ENCODE measurements at places on chromosomes 13 and 19.

- DNase-seq, result no peak
Observed at GRCh38 chr13:113777311-113778260, 18.6 kb downstream of the TMEM255B start.

DNA sequence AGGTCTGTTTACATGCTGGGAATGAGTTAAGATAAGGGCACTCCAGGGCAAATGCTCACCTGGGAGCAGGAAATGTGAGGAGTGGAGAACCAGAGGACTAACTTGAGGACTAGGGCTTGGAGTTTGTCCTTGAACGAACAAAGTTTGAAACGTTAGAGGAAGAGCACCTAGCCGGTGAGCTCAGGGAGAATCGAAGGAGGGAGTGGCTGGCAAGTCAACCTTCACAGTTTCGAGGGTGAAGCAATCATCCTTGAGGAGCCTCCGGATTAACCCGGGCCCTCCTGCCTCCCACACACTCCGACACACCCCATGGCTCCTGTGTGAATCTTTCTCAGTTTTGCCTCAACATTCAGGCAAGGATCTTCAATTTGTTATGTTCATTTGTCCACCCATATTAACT, 58.6 kb downstream of the LMO7 start:
- DNase-seq, result no peak

DNA sequence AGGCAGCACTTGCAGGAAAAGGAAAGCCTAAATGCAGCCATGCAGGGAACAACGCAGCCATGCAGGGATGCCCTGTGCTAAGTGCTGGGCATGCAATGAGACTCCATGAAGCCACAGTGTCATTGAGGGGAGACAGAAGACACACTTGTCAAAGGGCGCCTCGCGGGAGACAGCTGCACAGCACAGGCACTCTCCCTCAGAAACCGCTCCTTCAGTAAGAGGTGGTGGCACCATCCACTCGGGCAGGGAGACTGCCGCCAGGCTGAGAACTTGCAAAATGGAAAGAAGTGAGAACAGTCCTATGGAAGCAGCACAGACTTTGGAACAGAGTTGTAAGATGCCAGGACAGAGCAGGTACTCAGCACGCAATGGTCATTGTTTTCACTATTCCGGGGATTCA, 51.1 kb downstream of the GGACT start:
- no peak for DNase-seq

DNA sequence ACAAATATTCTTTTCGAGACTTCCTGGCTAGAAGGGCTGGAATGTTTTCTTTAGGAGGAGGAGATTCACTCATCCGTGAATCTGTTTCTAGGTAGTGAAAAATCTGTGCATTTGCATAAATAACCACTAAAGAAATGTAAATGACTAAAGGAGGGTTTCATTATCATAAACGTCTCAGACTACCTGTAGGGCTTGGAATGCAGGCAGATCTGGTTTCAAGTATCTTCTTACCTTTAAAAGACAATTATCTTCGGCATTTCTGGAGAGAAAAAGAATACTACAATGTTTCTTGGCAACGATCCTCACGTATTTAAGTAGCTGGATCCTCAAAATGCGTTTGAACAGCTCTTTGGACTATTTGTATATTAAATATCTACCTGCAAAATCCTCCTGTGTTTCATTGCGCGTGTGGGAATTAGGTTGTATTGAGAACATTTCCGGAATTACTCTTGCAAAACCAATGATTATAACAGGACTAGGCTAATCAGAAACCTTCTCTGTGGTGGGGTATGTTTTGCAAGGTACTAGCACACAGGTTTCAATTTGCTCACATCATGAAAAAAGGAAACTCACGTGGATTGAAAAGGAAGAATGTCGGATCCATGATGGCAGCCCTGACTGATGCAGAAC, 291.1 kb upstream of the ARGLU1 start:
- no peak for DNase-seq

- no peak for DNase-seq
Observed at GRCh38 chr19:56689198-56689597, 17.6 kb upstream of the ZNF835 start.

DNA sequence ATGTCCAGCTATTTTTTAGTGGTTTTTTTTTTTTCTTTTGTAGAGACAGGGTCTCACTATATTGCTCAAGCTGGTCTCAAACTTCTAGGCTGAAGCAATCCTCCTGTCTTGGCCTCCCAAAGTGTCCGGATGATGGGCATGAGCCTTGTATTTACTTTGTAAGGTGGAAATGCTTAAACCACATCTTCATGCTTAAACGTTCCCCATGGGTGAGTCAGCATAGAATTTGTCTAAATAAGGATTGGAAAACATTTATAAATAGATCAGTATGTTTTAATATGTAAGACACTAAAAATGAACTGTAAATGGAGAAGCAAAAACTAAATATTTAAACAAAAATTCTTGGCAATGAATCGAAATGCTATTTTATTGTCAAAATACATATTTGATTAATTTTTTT, 698.0 kb downstream of the PCDH9 start:
- DNase-seq, result no peak

DNA sequence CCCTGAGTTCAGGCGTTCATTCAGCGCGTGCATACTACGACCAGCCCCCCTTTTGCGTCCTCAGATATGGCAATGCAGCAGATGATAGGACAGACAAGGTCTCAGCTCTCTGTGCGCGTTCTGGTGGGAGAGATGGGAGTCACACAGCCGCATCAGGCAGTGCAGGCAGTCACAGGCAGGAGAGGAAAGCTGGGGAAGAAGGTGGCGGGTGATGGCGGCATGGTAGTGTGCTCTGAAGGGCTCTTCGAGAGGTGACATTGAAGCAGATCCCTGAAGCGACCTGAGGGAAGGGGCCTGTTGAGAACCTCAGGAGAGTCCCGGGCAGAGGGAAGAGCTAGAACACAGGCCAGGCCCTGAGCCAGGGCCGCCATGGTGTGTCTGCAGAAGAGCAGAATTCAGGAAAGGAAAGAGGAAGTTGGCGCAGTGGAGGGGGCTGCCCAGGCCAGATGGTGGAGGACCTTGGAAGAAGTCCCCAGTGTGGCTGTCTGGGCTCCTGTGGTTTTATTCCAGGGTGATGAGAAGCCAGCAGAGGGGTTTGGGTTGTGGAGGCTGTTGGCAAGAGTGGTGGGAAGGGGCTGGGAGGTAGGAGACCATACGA, 3.5 kb downstream of the USF2 start:
- no peak for DNase-seq

GRCh38 chr13:66634384-66634783, 595.8 kb downstream of the PCDH9 start:
- no peak for DNase-seq

GRCh38 chr13:112530861-112531260, 57.1 kb downstream of the TUBGCP3 start:
- DNase-seq, result no peak

DNA sequence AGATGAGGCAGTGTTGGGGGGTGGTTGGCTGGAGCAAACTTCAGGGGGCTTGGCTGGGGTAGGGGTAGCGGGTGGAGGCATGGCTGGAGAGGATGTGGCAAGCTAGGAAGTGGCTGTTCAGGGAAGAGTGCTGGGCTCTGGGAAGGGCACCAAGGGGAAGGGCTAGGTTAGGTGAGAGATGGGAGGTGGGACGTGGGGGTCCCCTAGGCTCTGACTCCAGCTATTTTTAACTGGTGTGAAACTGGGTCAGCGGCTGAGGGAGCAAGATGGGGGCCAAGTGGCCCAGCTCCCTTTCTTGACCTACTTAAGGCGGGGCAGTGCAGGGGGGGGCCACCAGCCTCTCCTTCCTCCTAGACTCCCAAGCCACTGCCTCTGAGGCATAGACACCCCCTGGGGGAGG, 7.3 kb downstream of the KCNC3 start:
- DNase-seq, result no peak

- no peak for DNase-seq
Observed at GRCh38 chr19:13952931-13953531, 722 bp downstream of the DCAF15 start.

DNA sequence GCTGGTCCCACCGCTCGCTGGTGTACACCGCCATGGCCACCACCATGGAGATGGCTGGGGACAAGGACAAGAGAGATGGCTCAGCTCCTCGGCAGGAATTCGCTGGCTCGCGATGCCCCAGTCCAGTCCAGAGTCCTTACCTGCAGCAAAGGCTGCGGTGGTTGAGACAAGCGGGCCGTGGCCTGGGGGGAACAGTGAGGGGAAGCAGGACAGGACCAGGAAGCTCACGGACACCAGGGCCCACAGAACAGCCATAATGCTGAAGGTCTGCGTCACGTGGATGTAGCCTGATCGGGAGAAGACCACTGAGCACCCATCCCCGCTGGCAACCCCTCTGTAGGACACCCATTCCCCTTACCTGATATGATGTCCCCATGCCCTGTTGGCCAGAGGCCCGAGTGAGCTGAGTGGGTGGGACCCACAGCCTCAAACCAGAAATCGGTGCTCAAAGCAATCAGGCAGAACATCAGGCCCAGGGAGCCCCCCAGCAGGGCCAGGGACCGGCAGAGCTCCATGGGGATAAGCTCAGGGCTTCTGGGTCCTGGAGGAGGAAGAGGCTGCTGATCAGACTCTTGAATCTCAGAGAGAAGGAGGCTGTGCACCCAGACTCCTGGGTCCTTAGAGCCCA, 319 bp downstream of the NKG7 start:
- no peak for DNase-seq

DNA sequence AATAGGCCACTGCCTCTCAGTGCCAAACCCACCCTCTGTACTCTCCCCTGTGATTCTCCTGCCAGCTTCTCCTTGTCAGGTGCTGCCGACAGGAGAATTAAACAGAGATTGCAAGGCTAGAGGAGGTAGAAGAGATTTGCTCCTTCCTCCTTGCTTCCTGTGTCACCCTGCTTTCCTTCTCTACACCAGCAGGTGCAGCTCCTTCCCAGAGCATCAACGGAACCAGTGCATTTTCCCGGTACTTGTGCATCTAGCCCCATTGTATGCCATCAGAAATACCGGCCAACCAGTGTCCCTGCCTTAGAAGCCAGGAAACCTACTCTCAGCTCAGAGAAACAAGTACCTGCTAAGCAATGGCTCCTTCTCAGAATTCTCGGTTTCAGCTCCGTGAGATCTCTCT, 253.2 kb downstream of the SUCLA2 start:
- DNase-seq, result no peak

DNA sequence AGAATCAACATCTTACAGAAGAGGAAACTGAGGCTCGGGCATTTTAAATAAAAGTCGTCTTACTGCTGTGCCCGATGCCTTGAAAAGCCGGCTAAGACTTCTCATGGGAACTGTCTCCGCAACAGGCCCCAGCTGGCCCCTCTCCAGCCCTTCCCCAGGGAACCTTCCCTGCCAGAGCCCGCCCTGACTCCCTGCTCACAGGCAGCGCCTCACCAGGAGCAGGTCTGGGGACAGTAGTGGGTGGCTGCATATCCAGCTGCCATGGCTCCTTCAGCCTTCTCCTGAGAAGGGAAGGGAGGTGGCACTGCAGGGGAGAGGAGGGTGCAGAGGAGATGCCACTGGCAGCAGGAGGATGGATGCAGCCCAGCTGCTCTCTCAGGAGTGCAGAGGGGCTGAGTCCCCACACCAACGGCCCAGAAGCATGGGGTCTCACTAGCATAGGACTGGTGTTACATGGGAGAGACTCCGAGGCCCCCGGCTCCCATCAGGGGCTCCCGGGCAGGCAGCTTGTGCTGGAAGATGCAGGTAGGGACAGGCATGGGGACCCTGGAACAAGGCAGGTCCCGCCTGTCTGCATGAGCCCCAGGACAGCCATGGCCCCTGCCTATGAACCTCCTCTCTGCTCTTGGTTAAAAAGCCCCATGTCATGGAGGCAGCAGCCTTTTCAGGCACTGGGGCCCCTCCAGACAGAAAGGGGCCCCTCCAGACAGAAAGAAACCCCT, 216.4 kb upstream of the SGCG start:
- DNase-seq, result no peak

Data from activated T-helper 2 cell treated with anti-CD3 and anti-CD28 coated beads, Interferon-gamma antibody, Interleukin-2, Interleukin-4, amounts not matched to agents 10 μg/mL and 5 μg/mL and 100 μg/mL, durations not matched to agents 14 hours and 24 hours and 36 hours (primary cell).